ENCODE measurements at places on chromosomes 13 and 19.

- no peak for DNase-seq
Measured at GRCh38 chr13:69857183-69857821, 250.3 kb upstream of the ATXN8OS start.

GRCh38 chr13:100438059-100438788 is 150.4 kb downstream of the GGACT start:
- DNase-seq = no peak

DNA sequence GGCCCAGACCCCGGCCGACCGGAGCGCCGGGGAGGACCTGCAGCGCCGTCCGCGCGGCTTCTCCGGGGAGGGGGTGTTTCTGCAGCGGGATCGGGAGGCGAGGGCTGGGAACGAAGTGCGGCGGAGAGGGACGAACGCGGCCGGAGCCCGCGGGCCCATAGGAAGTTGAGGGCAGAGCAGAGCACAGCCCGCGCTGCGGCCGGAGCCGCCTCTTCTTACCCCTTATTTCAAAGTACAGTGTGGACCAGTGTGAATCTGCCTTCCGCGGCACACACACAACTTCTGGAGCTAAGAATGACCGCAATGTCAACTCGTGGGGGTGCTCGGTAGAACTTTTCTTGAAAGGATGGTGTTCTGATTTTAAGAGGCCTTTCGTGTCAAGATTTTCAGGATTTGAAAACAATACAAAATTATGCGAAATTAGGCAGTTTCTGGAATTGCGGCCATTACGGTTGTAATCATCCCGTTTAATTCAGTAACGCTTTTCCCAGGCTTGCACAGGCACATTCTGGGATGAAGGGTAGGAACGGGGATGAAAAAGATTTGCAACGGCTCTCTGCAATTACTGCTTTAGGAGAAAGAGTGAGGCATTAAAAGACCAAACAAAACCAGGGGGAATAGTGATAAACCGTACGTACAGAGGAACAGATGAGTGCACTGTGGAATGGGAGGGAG is 821 bp downstream of the TDRD3 start:
- peak; percentile 48 for DNase-seq

DNA sequence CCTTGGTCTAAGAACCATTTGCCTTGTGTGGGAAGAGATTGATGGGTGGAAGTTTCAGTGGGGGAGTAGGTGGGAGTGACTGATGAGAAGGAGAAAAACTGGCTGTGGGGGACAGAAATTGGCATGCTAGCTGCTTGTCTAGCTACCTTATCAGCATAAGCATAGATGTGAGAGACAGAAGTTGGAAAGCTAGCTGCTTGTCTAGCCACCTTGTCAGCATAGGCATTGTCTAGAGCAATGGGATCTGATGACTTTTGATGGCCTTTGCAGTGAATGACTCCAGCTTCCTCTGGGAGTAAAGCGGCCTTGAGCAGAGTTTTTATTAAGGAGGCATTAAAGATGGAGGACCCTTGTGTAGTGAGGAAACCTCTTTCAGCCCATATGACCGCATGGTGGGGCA is 9.9 kb upstream of the NCR1 start:
- DNase-seq = no peak

DNA sequence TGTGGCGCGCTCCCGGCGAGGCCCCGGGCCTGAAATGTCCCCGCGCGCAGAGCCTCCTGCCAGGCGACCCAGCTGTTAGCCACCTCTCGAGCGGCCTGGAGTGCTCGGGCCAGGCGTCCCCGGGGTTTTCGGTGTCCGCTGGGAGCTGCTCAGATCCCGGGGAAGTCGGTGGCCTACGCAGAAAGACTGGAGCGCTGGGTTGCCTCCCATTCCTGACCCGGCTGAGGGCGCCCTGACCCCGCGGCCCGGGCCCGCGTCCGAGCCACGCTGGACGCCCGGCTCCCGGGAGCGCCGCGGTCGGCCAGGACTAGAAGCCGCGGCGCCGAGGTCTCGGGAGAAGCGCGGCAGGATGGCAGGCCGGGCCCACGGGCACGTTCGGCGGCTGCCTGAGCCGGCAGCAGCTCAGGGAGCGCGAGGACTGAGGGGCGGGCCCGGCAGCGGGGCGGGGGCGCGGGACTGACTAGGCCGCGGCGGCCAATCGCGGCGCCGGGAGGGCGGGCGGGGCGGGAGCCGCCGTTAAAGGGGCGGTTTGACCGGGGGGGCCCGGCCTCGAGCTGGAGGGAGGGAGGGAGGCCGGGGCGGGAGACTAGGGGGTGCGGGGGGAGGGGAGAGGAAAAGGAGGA is 1.3 kb upstream of the ZIC2 start:
- peak; percentile 61 for DNase-seq

- DNase-seq = no peak
Measured at GRCh38 chr19:51114087-51114729, 6.0 kb upstream of the CTU1 start.

DNA sequence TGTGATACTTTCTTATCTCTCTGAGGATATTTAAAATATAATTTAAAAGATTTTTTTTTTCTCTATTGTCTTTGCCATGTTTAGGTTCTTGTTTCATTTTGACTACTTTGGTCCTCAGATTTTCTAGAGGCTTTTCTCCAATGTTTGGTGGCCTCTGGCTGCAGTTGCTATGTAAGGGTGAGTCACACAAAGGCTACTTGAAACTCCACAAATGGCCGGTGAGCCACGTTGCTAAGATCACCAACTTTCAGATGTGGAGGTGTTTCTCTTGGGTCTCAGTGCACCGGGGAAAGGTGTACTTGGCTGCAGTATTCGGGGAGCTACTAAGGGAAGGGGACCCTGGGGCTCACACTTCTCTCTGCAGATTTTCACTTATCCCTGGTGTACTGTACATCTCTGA is 248.1 kb downstream of the HS6ST3 start:
- no peak for DNase-seq

DNA sequence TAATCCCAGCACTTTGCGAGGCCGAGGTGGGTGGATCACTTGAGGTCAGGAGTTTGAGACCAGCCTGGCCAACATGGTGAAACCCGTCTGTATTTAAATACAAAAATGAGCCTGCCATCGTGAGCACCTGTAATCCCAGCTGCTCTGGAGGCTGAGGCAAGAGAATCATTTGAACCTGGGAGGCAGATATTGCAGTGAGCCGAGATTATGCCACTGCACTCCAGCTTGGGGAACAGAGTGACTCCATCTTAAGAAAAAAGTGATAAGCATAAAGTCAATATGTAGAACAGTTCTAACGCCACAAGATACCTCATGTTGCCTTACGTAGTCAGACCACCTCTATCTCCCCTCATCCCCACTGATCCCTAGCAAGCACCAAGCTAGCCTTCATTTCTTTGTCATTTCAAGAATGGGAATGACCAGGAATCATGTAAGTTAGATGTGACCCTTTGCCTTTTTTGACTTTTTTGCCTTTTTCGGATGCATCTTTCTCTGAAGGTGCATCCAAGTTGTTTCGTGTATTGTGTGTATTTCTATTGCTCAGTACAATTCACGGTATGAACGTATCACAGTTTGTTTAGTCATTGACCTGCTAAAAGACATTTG is 6.4 kb downstream of the RPL21 start:
- DNase-seq = no peak

DNA sequence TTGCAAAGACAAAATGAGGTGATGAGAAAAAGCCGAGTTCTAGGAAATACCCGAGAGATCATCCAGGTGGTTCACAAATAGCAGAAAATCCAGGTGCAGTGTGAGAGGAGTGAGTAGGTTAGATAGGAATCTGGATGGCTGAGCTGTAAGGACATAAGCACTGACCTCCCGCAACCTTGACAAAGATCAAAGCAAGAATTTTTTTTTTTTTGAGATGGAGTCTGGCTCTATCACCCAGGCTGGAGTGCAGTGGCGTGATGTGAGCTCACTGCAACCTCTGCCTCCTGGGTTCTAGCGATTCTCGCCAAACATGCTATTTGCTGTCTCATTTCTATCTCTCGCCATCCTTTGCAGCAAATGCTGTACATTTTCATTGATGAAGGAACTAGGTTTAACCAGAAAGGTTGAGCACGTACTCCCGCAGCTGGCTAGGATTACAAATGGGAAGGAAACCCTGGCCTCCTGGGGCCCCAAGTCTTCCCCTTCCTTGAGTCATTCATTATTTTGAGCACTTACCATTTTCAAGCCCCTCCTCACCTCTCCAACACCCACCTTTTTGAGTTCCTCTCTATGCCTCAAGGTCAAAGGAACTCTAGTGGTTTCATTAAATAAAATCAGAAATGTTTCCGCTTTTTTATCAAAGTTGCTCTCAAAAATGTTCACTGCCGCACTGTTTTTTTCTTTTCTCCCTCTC is 38.8 kb downstream of the NLRP12 start:
- no peak for DNase-seq

DNA sequence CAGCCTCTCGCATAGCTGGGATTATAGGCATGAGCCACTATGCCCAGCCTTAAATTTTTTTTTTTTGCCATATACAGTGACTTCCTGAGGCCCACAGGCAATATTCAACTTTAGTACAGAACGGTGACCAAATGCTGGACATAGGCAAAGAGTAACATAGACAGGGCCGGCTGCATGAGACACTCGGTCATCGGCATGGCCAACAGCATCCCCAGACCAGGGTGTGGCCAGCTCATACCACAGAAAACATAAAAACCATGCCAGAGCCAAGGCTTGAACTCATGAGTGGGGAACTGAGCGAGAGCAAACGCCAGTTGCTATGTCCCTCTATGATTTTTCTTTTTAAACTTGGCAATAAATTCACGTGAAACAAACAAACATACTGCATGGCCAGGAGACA is 17.0 kb downstream of the KANK2 start:
- no peak for DNase-seq

- DNase-seq = no peak
Measured at GRCh38 chr19:34230820-34231219, 23.5 kb upstream of the GARRE1 start.

DNA sequence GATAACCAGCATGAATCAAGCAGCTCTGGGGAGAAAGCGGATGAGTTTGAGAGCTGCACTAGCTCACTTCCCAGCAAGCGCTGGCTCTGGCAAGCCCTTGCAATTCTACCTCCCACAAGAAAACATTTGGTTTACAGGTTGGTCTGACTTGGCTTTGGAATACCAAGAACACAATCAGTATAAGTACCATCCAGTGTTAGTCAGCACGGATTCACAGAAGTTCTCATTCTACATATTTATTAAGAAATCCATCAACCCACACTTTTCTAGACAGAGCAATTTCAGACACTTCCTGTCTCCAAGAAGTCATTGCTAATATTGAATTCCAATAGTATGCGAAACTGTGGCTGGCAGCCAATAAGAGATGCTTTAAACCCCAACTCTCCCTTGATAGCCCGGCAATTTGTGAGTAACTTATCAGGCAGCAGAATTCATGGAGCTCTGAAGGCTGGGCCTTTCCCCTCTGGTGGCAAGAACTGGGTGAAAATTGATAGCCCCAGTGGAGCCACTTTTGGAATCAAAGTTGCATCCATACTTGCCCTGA is 59.4 kb upstream of the WASF3 start:
- DNase-seq = no peak

GRCh38 chr19:15555021-15555420 is 46.7 kb downstream of the CYP4F22 start:
- DNase-seq = no peak

- DNase-seq = no peak
Measured at GRCh38 chr19:15557223-15557622, 48.9 kb downstream of the CYP4F22 start.

- DNase-seq = no peak
Measured at GRCh38 chr13:108974686-108975085, 345.3 kb downstream of the MYO16 start.

- DNase-seq = no peak
Measured at GRCh38 chr13:18978447-18978846, 203.2 kb downstream of the TUBA3C start.

GRCh38 chr13:98930151-98930591 is 47.7 kb downstream of the DOCK9 start:
- no peak for DNase-seq

DNA sequence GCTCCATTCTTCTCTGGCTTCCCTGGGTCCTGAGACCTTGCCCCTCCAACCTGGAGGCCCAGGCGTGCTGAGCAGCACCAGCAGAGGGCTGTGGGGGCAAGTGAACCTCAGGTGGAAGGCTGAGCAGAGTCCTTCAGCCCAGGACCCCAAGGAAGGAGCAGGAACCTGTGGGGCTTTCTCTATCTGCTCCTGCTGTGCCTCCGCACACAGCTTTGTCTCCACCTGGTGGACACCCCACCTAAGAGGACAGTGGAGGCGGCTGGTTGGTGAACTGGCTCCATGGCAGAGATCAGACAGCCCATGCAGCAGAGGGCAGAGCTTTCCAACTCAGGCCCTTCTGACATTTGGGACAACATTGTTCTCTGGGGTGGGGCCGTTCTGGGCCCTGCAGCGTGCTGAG is 19.7 kb downstream of the ZFR2 start:
- DNase-seq = peak; percentile 35

DNA sequence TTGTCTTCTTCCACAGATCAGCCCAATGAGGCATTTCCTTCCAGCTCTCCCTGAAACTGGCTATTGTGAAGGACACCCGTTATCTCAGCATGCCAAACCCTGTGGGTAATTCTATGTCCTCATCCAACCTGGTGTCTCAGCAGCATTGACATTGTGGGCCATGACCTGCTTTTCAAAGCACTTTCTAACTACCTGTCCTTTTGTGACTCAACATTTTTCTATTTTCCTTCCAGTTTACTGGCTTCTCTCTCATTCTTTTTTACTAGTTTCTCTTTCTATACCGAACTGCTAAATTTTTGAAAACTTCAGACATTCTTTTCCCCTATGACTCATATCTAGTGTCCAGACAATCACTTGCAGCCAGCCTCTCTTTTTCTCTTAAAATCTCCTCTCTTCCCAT is 136.4 kb upstream of the HTR2A start:
- DNase-seq = no peak

GRCh38 chr13:49954674-49955455 is 18.7 kb upstream of the SPRYD7 start:
- no peak for DNase-seq

GRCh38 chr19:53871454-53871853 is 3.8 kb downstream of the MYADM start:
- DNase-seq = no peak

DNA sequence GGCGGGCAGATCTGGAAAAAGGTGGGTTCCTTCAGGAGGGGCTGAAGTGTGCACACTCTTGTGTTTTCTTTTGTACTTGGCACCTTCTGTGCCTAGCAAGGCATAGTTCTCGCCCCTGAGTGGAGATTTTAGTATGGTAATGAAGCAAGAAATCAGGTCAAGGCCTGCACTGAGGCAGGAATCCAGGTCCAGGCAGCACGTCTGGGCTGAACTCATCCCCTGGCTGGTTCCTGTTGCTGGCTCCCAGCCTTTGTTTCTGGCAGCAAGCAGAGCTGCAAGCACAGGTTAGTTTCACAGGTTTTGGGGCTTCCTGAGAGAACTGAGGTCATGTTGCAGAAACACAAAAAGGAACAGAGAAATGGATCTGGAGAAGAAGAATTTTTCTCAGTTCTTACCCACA is 21.2 kb downstream of the SIGLEC7 start:
- DNase-seq = no peak

- peak; percentile 44 for DNase-seq
Measured at GRCh38 chr19:17337675-17338432, 501 bp downstream of the GTPBP3 start.

DNA sequence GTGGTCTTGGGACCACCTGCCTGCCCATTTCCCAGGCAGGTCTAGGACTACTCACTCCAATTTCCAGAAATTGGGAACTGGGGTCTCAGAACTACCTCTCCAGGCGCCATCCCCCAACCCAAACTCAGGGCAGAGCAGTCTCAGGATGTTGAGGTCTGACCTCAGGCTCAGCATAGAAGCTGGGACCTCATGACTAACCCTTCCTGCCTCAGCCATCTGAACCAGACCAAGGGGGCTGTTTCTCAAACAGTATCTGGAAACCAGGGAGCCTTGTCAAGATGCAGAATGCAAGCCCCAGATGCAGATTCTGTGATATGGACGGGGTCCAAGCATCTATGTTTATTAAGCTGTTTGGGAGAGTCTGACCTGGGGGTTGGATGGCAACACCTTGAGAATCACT is 1.3 kb downstream of the FBXW9 start:
- DNase-seq = no peak

- DNase-seq = no peak
Measured at GRCh38 chr19:48714759-48715675, 4.5 kb downstream of the MAMSTR start.
